Activated T-cell treated with anti-CD3 and anti-CD28 coated beads for 48 hours (primary cell): ENCODE measurements at places on chromosomes 7 and 10.
A peak's percentile ranks its signal among the peaks of the same experiment; 100 is the strongest.

GRCh38 chr7:148717266-148717793 is 18.6 kb downstream of the CUL1 start:
- no peak for DNase-seq

DNA sequence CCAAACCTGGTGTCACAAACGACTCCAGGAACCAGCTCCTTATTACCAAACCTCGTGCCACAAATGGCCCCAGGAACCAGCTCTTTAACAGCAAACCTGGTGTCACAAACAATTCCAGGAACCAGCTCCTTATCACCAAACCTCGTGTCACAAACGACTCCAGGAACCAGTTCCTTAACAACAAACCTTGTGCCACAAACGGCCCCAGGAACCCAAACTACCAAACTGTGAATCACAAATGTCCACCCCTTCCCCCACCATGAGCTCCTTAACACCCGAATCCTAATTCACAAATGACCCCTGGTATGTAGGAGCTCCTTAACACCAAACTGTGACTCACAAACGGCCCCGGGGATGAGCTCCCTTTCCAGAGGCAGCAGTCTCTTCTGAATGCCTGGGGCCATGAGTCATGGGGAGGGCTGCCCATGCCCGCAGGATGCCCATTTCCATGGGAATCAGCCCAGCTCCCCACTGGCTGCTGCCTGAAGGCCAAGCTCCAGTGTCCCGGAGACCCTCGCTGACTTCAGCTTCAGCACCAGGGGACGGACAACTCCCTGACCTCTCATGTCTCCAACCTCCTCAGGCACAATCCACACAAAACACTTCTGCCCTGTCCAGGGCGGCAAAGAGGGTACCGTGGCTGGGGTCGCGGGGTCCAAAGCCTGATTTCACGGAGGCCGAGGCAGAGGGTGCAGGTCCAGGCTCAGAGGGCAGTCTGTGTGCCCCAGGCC is 213.1 kb downstream of the ELFN1 start:
- DNase-seq = no peak

- DNase-seq = no peak
These were observed 228.8 kb upstream of the KIAA1217 start for GRCh38 chr10:23980094-23980493.

- no peak for DNase-seq
These were observed 16.5 kb downstream of the ZNF365 start for GRCh38 chr10:62390497-62391176.

DNA sequence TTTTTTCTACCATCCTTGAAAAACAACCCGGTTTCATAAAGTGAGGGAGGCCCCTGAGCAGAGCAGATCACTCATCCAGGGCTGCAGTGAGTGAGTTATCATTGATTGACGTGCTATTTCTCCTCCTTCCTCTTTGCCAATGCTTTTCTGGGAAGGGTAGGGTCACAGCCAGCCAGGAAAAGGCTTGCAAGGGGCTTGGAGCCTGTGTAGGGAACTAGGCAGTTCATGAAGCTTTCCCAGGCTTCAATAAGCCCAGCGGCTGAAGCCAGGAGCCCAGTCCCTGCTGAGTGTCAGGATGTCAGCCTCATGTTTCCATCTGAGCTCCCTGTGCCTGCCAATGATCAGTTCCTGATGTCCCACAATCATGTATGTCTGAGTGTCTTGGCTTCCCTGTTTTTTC is 584.7 kb downstream of the GALNT17 start:
- DNase-seq = no peak

- DNase-seq = no peak
These were observed 11.5 kb downstream of the IKZF1 start for GRCh38 chr7:50315739-50316671.

- no peak for DNase-seq
These were observed 6.2 kb upstream of the MRC1 start for GRCh38 chr10:17802976-17803375.

DNA sequence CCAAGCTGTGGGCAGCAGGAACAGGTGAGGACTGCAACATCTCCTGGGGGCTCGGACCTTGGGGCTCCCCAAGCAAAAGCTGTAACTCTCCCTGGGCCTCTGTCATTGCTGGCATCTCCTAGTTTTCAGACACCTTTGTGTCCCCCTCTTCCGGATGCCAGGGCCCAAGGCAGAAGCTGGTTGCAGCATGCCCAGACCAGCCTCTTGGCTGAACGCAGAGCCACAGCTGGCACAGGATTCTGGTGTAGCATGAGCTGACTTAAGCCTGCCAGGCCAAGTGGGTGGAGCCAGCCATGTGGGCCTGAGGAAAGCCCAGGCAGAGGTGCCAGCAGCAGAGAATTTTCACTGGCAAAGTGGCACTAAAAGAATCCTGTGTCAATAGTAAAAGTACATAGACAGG is 43.5 kb downstream of the ZWINT start:
- DNase-seq = no peak

GRCh38 chr7:69250958-69251357 is 347.3 kb upstream of the AUTS2 start:
- no peak for DNase-seq

GRCh38 chr10:85849315-85849714 is 517.3 kb downstream of the GRID1 start:
- DNase-seq = no peak

DNA sequence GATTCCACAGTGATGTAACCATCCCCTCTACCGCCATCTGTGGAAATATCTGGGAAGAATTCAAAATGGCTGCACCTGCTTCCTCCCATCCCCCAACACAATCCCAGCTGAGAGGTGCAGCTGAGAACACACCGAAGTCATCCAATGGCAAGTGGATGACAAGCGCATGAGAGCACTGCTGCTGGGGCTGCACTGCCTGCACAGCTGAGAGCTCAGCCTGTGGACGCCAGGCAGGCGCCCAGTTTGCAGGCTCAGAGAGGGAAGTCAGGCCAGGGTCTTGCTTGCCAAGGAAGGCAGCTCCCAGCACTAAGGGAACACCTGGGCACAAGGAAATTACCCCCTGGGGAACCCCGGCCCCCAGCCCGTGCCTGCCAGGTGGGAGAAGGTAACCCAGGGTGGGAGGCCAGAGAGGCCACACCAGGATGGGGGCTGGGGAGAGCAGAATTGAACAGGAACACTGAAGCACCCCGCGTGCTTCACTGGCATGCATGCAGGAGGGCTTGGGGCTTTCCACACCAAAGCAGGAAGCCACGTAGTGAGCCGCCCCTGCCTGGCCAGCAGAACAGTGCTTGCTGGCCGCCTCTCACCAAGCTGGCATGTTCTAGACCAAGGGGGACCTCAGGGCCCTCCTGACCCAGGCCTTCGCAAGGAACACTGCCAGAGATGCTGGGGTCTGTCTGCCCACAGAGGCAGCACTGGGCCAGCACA is 46.2 kb downstream of the FAM53B start:
- no peak for DNase-seq

- no peak for DNase-seq
These were observed 268.5 kb upstream of the NPSR1 start for GRCh38 chr7:34389332-34390078.

- DNase-seq = no peak
These were observed 51.9 kb downstream of the SLC29A4 start for GRCh38 chr7:5334671-5335070.

GRCh38 chr7:51456431-51457060 is 139.9 kb upstream of the COBL start:
- DNase-seq = no peak

DNA sequence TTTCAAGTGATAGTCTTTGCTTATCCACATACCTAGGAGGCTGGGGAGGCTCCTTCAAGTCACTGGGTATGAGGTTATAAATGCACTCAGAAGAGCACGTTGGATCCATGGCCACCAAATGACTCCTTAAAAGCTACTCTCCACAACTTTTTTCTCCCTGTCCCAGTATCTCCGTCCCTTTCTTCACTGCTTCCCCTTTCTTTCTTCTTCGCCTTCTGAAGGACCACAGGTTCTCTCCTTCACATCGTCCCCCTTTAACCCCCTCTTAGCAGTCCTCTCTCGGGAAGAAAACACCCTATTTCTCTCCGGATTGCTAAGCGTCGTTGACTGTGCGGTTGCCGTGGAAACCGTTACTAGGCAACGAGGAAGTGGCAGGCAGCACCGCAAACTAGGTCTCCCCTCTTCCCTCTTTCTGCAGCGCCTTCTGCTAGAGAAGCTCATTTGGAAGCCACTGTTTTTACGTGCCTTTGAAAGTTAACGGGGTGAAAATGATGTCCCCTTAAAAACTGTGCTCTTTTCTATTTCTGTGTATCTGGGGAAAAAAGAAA is at the start of gene ENKUR:
Gene ENKUR, minus strand, starts transcription at position 331 of the 548 bp plus-strand sequence. Its CDS starts 222 bp downstream, at position 109.
- DNase-seq = peak; percentile 84

DNA sequence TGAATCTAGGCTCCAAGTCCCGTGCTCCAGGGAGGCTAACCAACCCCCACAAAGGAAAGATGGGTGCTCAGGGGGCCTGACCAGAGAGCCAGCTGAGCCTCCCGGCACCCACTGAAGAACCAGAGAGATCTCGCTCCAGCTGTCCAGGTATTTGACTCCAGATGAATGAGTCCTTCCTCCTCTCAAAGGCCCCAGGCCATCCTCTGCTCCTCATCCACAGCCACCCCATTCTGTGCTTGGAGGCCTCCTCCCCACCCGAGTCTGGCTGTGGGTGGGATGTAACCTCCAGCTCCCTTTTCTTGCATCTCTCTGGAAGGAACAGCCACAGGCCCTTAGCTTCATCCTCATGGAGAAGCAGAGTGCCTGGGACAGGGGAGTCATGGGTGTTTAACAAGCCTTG is 44.6 kb downstream of the VSTM4 start:
- DNase-seq = no peak

- no peak for DNase-seq
These were observed 49.6 kb upstream of the TOMM7 start for GRCh38 chr7:22872096-22872807.

DNA sequence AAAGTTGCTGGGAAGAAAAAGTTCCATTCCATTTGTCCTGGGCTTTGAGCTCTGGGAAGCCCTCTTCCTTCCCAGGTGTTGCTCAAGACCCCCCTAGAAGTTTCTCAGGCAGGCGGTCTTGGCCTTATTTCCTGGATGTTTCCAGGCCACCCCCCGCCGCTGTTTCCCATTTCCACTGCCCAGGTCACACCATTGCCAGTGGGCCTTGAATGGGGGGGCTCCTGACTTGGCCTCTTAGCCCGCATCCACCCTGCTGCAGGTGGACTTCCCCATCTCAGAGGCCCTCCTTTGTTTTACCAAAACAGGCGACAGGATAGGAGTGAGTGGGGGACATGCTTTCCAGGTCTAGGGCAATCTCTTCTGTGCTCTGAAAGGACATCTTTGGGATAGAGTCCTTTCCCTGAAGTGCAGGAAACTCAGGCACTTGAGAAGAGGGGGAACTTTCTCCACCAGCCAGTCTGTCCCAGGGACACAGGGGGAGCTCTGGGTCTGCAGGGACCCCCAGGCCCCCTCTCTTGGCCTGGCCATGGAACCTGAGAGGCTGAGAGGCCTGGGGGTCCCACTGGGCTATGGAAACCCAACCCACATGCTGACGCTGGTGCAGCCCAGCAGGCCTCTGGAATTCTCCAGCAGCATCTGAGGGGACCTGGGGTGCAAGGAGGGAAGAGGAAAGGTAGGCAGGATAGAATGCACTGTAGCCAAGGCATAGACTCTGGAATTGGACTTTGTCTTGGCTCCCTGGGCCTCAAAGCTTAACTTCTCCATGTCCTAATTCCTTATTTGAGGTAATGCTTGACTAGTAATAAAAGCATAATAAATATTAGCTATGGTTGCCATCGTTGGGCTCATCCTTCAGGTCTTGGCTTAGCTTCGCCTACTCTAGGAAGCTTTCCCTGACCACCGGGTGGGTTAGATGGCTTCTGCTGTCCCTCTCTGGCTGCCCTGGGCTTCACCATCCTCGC is 17.6 kb downstream of the NEURL1 start:
- no peak for DNase-seq

- DNase-seq = no peak
These were observed 7.3 kb upstream of the GRIFIN start for GRCh38 chr7:2483494-2483893.

DNA sequence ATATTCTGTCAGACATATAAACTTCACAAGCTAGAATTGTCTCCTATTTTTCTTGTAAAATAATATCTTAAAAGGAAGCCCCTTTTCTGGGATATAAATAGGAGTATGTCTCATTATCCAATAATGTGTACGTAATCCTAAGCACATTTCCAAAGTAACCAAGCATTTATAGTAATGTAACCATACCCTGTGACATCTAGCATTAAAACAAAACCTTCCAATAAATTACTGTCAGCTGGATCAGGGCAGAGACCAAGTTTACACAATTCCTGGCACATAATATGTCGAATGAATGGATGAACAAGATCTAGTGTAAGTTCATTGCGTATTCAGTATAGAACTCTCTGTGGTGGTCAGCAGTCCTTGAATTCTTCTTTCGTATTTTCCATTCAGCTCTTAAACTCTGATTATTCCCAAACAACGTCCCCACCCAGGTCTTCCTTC is 14.3 kb downstream of the CPED1 start:
- no peak for DNase-seq

GRCh38 chr7:3494947-3495346 is 193.9 kb downstream of the SDK1 start:
- DNase-seq = no peak

DNA sequence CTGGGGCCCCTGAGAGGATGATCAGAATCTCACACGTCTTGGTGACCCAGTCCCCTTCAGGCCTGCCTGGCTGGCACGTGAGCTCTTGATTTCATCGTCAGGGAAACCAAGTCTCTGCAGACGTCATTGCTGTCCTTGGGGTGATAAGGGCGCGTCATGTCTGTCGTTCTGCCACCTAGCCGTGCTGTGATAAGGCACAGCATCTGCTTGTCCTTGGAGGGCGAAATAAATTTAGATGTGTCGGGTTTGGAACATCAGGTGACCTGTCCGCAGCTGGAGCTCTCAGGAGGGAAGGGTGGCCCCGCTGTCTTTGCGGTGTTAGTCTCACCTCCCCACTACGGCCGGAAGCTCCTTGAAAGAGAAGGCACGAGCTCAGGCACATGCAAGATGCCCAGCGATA is 129.2 kb downstream of the GRK5 start:
- no peak for DNase-seq

DNA sequence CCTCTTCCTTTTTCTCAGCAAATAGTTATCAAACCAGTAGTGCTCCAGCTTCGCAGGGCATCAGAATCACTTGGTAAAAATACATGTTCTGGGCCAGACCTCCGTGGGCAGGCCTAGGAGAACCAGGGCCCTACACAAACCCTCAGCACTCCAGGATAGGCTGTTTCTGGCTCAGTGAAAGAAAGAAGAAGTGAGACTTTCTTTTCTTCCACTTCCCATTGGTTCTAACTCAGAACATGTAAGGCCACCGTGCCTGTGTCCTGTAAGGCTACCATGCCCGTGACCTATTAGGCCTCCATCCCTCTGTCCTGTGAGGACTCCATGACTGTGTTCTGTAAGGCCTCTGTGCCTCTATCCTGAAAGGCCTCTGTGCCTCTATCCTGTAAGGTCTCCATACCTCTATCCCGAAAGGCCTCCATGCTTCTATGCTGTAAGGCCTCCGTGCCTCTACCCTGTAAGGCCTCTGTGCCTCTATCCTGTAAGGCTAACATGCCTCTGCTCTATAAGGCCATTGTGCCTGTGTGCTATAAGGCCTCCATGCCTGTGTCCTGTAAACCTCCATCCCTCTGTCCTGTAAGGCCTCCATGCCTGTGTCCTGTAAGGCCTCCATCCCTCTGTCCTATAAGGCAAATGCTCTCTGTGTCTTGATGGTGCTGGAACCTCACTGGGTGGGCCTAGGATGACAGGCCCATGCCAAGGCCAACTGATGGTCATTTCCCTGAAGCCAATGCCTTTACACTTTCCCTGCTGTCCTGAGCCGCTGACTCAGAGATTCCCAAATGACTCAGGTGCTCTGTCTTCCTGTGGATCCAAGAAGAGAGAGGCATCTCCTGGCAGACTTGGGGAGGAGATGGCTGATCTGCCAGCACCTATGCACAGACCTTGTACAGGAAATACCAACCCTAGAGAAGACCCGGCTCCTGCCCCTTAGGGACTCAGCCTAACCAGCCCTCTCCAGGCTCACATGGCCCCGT is 96.6 kb upstream of the CACUL1 start:
- no peak for DNase-seq
